ENCODE measurements at places on chromosomes 5 and 9.

GRCh38 chr5:165497707-165498106 lies 1992.3 kb downstream of the MAT2B start:
- DNase-seq: no peak

DNA sequence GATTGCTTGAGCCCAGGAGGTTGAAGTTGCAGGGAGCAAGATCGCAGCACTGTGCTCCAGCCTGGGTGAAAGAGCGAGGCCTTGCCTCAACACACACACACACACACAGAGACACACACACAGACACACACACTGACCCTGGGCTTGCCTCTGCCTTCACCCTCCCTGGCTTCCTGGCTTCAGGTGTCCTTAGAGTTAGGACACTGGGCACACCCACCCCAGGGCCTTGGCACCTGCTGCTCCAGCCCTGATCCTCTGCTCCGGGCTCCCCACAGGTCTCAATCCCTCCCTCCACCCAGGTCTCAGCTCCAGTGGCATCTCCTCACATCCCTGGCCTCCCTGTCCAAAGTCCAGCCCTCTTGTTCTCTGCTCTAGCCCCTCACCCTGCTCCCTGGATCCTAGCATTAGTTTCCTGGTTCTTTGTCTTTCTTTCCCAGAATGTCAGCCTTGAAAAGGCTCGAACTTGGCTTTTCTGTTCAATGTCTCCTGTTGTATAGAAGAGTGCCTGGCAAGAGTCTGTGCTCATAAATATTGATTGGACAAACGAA lies 212.9 kb downstream of the C9orf50 start:
- DNase-seq: no peak

DNA sequence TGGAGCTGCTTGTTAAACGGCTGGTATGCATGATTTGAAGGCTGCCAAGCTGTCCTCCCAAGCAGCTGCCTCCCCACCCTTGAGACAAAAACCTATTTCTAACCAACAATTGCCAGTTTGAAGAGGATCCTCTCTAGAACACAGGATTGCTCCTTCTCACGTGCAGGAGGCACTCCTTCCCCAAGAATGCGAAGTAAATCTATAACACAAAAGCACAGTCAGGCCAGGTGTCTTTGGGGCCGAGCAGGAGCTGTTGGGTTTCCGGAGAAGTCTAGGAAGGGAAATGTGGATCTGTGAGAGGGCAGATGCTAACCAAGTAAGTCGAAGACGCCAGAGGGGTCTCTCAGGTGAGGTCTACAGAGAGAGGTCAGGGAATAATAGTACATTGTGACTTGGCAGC lies 35.4 kb upstream of the GNPDA1 start:
- DNase-seq: no peak

DNA sequence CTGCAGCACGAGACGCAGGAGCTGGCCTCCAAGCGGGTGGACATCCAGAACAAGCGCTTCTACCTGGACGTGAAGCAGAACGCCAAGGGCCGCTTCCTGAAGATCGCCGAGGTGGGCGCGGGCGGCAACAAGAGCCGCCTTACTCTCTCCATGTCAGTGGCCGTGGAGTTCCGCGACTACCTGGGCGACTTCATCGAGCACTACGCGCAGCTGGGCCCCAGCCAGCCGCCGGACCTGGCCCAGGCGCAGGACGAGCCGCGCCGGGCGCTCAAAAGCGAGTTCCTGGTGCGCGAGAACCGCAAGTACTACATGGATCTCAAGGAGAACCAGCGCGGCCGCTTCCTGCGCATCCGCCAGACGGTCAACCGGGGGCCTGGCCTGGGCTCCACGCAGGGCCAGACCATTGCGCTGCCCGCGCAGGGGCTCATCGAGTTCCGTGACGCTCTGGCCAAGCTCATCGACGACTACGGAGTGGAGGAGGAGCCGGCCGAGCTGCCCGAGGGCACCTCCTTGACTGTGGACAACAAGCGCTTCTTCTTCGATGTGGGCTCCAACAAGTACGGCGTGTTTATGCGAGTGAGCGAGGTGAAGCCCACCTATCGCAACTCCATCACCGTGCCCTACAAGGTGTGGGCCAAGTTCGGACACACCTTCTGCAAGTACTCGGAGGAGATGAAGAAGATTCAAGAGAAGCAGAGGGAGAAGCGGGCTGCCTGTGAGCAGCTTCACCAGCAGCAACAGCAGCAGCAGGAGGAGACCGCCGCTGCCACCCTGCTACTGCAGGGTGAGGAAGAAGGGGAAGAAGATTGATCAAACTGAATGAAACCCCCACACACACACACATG lies 654 bp downstream of the PURA start:
- peak; percentile 69 for DNase-seq

DNA sequence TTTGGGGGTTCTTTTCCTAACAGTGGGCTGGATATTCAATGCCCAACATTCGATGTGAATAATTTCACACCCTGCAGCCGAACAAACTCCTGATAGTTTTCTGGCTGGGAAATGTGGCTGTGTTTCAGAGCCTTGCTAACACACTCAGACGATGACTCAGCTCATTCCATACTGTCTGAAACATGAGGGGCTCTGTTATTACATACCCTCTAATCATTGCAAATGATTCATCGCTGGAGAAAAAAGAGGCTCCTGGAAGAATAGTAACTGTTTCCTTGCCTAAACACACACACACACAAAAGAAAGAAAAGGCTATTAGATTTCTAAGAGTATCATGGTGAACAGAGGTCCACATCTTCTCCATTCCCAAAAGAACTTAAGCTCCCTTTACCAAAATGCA lies 75.8 kb downstream of the OXCT1 start:
- no peak for DNase-seq

DNA sequence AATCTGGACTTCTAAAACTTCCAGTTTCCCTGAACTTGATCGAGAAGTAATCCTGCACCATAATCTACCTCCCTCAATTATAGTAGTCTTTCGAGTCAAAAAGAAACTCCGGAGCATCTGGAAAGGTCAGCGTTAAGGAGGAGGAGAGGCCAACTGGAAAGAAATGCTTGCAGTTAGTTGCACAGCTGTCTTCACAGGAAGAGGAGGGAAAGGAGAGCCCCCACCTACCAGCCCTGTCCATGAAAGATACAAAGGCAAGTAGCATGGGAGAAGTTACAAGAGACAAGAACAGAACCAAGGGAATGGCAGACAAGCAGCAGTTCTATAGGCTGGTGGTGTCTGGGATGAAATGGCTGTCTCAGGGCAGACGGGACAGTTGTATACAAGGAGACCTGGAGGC lies 170.6 kb downstream of the RAB3C start:
- DNase-seq: no peak

DNA sequence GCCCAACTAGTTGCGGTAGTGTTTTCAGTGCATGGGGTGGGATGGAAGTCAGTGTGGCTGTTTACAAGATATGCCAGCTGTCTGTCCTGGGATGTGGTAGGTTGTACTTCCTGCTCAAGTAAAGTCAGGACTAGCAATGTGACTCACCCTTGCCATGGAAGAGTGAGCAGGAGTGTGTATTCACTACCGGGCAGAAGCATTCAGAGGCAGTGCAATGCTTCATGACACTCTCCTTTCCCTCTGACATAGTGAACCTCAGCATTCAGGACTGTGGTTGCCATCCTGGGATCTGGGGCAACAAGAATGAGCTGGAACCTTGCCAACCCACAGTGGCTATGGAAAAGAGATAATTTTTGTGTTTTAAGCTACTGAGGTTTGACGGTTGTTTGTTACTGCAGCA lies 68.9 kb downstream of the BOD1 start:
- no peak for DNase-seq

- no peak for DNase-seq
Measured at GRCh38 chr9:118652912-118653311, 716.3 kb downstream of the BRINP1 start.

DNA sequence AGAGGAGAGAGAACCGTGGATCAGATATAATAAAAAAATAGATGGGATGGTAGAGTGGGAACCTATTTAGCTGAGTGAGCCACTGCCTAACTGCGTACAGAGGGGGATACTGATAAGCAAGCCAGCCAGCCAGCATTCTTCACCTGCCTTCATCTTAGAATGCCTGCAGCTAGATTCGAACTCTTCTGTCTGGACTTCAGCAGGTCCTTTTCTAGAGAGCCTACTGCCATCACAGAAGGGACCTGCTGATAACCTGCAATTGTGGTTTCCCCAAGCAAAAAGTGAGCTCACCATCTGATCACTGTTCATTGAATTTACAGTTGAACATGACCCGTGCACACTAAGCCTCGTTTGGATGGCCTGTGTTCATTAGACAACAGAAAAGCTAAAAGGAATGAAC lies 109.4 kb downstream of the CDC42SE2 start:
- no peak for DNase-seq

- DNase-seq: no peak
Measured at GRCh38 chr5:171573021-171573420, 153.6 kb downstream of the FGF18 start.

GRCh38 chr5:98108497-98108896 lies 665.0 kb upstream of the RGMB start:
- DNase-seq: no peak
